CD4-positive, alpha-beta T cell (primary cell): ENCODE measurements at places on chromosomes 11 and 22.

- DNase-seq = no peak
Measured at GRCh38 chr11:46948378-46949131, 12.0 kb downstream of the CSTPP1 start.

GRCh38 chr11:61551634-61552033 lies 29.2 kb downstream of the SYT7 start:
- DNase-seq = no peak

- DNase-seq = no peak
Measured at GRCh38 chr11:9025101-9025850, 21.5 kb upstream of the NRIP3 start.

- no peak for DNase-seq
Measured at GRCh38 chr11:9740202-9740883, 76.5 kb downstream of the SWAP70 start.

DNA sequence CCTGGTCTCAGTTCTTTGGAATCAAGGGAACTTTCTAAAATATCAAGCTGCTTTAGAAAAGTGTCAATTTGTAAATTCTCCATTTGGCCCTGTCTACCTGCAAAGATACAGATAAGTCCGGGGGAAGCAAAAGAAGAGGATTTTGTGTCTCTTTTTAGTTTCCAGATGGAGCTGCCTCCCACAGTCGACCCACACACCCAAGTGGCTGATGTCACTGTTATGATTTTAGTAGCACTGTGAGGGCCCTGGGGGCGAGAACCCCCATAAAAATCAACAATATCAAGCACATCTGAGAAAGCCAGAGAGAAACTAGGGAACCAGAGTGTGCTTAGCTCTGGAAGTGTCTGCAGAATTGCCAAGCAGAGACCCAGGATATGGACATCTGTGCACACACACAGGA lies 212.7 kb downstream of the LARGE1 start:
- no peak for DNase-seq

- DNase-seq = no peak
Measured at GRCh38 chr11:70317581-70318305, 47.3 kb downstream of the PPFIA1 start.

DNA sequence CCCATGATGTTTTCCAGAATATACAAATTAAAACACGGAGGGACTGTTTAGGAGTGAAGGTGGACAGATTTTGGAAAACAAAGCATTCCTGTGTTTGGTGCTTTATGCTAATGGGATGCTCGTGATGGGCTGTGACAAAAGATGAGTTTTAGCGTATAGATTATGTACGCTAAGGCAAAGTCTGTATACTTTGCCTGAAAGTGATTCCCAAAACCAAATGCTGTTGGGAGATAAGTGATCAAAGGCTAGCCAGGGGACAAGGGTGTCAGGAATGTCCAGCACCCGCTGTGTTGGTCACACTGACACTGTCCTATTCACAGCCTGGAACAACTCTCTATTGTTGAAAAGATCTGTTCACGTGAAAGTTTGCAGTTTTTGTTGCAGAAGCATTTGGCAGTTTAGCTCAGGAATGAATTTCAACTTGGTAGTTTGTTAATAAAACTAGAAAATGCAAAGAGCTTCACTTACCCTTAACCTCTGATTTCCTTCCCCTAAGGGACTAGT lies 1.5 kb downstream of the JAM3 start:
- no peak for DNase-seq

- no peak for DNase-seq
Measured at GRCh38 chr11:74253361-74253760, 58.1 kb downstream of the P4HA3 start.

GRCh38 chr11:107731941-107732688 lies 20.3 kb upstream of the SLN start:
- no peak for DNase-seq

- no peak for DNase-seq
Measured at GRCh38 chr22:24519496-24519895, 24.4 kb downstream of the UPB1 start.

GRCh38 chr11:95100191-95100648 lies 10.6 kb downstream of the ENDOD1 start:
- no peak for DNase-seq

- DNase-seq = no peak
Measured at GRCh38 chr11:126400019-126400418, 44.5 kb downstream of the ST3GAL4 start.

DNA sequence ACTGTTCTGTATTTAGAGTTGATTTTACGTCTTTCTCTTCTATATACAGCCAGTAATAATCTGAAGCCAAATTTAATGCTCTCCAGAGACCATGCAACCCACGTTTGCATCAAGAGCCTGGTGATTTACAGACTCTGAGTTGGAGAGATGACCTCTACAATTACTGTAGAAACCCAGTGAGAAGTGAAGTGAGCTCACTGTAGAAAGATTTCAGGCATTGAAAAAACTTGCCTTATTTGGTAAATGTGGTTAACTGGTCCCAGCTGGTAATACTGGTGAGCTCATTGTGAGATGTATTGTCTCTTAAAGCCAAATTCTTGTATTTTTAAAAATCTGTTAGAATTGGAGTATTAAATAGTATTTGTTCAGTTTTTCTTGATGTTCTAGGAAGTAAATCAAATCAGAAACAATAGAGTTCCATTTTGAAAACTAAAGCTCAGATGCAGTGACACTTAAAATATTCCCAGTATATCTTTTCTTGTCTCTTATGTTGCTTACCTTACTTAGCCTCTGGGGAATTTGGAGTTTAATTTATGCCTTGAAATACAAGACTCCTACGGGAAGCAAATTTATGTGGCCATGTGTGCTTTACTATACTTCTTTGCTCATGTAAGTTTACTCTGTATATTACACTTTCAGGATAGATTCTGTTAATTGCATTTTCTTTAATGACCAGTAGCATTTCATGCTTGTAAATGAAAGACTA lies 189.9 kb downstream of the ARHGAP42 start:
- DNase-seq = no peak

- no peak for DNase-seq
Measured at GRCh38 chr11:72773696-72774095, 20.2 kb downstream of the STARD10 start.

DNA sequence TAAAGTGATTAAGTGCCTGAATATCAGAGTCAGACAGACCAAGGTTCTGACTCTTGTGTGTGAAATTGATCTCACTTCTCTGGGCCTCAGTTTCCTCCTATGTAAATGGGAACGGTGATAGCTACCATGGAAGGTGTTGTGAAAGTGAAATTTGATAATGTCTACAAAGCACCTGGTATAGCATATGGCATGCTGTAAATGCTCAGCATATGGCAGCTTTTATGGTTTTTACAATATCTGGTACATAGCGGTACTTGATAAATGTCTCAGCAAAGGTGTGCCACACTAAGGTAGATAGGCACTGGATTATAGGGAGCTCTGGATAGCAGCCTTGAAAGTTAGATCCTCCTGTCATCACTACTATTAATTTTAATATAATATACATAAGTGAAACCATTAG lies 19.9 kb downstream of the POU2AF2 start:
- DNase-seq = no peak

- peak; percentile 22 for DNase-seq
Measured at GRCh38 chr22:40400159-40400558, 29.8 kb downstream of the SGSM3 start.

- no peak for DNase-seq
Measured at GRCh38 chr22:49555526-49555925, 272.1 kb downstream of the BRD1 start.
